ENCODE measurements at places on chromosomes 16 and 17.
A peak's percentile ranks its signal among the peaks of the same experiment; 100 is the strongest.

- no peak for DNase-seq
These were observed 147.0 kb upstream of the TNRC6C start for GRCh38 chr17:77811521-77811920.

DNA sequence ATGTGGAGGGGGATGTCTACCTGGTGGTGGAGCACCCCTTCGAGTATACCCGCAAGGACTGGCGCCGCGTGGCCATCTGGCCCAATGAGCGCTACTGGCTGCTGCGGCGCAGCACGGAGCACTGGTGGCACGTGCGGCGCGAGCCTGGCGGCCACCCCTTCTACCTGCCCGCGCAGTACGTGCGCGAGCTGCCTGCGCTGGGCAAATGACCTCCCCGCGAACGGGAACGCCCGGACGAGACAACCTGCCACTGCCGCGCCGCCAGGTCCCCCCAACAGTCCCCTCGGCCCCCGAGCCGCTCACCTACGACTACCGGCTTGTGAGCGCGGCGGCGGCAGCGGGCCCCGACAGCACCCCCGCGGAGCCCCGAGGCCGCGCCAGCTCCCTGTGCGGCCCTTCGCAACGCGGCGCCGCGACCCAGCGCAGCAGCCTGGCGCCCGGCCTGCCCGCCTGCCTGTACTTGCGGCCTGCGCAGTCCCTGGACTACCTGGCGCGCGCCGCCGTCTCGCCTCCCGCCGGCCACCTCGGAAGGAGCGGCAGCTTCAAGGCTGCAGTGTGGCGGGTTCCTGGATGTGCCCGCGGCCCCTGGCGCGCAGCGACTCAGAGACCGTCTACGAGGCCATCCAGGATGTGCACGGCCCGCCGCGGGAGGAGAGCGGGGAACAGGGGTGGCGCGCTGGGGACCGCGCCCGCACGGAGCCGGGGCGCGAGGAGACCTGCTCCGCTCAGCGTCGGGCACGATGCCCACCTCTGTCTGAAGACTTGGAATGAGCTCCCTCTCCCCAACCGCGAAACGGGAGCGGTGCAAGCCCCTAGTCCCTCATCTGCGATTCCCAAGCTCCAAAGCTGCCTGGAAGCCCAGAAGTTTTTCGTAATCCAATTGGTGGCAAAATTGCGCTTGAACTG lies 48.7 kb upstream of the AMZ2 start:
- DNase-seq, result no peak

GRCh38 chr16:180681-181564 lies 664 bp downstream of the HBQ1 start:
- peak; percentile 69 for DNase-seq

- no peak for DNase-seq
These were observed 290.0 kb upstream of the SOX9 start for GRCh38 chr17:71830866-71831265.

GRCh38 chr16:18788828-18789514 lies 1.2 kb downstream of the RPS15A start:
- no peak for DNase-seq

- no peak for DNase-seq
These were observed 973.0 kb downstream of the KCNJ2 start for GRCh38 chr17:71142333-71142732.

DNA sequence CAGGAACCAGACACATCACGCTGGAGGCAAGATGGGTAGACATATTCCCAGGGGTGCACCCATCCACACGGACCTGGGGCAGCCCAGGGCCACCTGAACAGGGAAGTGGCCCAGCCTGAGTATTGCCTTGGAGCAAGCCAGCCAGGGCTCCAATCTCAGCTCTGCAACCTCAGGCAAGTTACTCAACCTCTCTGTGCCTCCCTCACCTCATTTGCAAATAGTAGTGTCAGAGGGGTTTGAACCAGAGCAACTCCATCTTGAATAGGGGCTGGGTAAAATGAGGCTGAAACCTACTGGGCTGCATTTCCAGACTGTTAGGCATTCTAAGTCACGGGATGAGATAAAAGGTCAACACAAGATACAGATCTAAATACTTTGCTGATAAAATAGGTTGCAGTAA lies 35.1 kb upstream of the SNN start:
- DNase-seq, result no peak

DNA sequence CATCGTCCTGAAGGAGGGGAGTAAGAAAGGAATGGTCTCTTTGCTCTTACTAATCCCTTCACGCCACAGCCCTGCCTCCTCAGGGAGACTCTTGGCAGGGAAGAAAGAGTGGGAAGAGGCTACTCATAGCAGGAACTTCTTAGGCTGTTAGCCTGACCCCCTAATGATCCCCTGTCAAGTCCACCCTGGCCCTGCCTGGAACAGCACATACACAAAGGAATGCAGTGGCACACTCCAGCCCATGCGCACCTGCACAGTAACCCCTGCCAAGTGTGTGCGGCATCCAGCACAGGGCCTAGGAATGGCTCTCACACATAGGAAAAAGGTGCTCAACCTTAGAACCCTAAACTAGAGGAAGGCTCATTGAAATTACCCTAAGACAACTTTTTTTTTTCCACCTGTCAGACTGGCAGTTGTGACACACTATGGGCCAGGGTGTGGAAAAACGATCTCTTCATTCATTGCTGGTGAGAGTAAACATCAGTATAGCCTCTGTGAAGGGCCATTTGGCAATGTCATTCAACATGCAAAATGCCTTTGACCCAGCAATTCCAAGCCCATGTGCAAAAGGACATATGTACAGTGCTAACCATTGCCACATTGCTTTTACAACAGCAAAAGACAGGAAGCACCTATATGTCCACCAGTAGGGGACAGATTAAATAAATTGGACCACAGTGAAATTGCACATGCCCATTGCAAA lies 50.1 kb downstream of the PIMREG start:
- no peak for DNase-seq

DNA sequence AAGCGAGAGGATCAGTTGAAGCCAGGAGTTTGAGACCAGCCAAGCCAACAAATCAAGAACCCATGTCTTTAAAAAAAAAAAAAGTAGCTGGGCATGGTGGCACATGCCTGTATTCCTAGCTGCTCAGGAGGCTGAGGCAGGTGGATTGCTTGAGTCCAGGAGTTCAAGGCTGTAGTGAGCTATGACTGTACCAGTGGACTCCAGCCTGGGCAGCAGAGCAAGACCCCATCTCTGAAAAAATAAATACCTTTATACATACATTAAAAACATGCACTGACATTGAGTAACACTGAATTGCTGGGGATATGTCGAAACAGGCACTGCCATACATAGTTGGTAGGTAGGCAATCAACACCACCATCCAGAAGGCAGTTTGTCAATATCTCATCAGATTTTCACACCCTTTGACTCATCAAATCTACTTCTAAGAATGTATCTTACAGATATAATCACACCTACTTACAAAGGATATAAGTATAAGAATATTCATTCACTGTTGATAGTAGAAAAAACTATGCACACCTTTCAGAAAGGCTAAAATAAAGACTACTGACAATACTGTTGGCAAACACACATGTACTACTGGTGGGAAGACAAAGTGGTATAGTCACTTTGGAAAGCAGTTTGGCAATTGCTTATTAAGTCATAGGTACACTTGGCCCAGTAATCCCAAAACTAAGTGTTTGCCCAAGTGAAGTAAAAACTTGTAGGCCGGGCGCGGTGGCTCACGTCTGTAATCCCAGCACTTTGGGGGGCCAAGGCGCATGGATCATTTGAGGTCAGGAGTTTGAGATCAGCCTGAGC lies 6.4 kb upstream of the CEP20 start:
- DNase-seq, result no peak

DNA sequence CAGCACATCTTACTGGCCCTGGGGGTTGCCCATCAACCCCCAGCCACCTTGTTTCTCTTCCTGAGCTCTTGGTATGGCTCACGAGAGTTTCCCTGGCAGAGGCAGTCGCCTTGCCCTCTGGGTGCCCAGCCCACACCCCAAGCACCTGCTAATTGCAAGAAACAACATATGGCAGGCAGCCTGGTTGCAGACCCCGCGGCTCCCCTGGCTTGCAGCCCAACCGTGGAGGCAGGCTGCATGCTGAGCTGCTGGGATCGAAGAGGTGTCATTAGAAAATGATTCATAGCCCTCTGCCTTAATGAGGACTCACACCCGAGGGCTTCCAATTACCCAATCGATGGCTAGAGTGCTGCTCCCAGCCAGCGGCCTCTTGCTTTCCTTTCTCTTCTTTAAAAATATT lies 115.7 kb downstream of the TMEM114 start:
- no peak for DNase-seq

DNA sequence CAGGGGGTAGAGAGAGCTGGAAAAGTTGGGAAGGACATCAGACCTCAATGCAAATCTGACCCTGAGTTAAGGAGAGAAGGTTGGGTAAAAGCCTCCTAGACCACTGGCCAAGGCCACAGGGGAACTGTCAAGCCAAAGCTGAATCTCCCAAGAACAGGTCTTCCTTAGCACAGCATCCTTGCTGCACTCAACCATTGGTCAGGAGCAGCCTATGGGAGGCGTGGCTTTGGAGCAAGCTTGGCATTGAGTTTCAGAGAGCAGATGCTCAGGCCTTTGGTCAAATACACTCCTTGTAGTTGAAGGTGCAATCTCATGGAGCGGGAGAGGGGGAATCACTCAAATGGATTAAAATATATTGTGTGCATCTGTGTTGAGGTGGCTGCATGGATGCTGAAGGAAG lies 21.8 kb downstream of the SOX9 start:
- no peak for DNase-seq

GRCh38 chr16:15610369-15610871 lies 32.5 kb downstream of the MARF1 start:
- no peak for DNase-seq

GRCh38 chr16:56370185-56370874 lies 55.0 kb downstream of the AMFR start:
- no peak for DNase-seq

DNA sequence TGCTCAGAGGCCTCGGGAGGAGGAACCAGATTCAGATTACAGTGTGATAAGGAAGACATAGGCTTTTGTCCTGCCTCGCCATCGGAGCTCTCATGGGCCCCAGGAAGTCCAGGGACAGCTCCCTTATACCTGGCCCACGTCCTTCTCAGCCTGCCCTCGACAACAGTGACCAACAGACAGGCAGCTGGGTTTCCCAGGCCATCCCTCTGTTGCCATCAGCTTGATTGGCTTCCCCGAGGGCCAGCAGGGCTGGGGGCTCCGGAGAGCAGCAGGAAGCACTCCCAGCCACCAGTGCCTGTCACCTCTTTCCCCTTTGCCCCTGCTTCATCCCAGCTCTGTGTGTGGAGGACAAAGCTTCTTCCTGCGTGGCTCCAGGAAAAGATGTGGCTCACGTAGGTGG lies 17.6 kb downstream of the CD300A start:
- DNase-seq, result no peak

DNA sequence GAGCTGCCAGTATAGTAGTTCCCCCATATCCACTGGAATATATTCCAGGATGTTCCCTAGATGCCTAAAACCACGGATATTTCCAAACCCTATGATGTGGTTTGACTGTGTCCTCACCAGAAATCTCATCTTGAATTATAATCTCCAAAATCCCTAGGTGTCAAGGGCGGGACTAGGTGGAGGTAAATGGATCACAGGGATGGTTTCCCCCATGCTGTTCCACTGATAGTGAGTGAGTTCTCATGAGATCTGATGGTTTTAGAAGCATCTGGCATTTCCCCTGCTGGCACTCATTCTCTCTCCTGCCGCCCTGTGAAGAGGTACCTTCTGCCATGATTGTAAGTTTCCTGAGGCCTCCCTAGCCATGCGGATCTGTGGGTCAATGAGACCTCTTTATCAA lies 168.6 kb downstream of the MAF start:
- DNase-seq, result no peak

- DNase-seq, result no peak
These were observed 8.8 kb downstream of the HS3ST4 start for GRCh38 chr16:25700547-25700946.

DNA sequence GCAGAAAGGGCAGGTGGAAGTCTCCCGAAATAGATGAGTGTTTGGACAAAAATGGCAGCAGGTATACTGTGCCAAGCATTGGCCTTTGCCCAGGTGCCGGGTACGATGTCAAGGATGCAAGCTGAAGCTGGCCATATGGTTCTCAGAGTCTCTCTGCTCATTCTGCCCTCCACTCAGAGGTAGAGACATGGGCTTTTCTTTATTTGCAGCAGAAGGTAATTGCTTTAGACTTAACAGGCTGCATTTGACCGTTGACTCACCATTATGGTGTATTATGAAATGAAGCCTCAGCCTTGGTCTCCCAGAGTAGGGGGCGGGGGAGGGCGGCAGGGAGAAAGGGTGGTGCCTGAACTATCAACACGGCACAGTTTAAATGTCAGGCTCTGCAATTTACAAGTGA lies 969.1 kb upstream of the EEF2KMT start:
- DNase-seq, result no peak

- no peak for DNase-seq
These were observed 57.6 kb downstream of the ABCA8 start for GRCh38 chr17:68897557-68897956.

GRCh38 chr17:37605813-37606505 lies 3.3 kb downstream of the SYNRG start:
- no peak for DNase-seq

DNA sequence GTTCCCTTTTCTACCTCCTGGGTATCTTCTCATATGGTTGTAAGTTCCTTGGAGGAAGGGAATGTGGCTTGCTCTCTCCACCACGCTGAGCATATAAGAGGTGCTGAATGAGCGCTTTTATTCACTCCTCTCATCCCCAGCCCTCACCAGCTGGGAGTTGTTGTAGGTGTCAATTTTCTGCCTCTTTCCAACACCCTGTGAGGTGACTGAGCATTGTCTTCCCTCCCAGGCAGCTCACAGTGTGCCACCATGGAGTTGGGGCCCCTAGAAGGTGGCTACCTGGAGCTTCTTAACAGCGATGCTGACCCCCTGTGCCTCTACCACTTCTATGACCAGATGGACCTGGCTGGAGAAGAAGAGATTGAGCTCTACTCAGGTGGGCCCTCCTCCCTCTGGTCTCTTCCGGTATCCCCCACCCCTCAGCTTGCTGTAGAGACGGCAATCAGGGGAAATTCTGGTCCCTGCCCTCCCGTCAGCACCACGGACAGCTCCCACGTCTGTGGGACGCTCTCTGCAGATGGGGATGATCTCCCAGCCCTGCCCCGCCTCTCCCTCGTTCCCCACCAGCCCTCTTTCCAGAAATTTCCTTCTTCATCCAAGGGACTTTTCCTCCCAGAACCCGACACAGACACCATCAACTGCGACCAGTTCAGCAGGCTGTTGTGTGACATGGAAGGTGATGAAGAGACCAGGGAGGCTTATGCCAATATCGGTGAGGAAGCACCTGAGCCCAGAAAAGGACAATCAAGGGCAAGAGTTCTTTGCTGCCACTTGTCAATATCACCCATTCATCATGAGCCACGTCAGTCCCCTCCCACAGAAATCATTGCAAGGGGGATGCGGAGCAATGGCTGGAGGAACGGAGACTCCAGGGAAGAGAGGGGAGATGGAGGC lies 18.3 kb downstream of the CIITA start:
- no peak for DNase-seq

DNA sequence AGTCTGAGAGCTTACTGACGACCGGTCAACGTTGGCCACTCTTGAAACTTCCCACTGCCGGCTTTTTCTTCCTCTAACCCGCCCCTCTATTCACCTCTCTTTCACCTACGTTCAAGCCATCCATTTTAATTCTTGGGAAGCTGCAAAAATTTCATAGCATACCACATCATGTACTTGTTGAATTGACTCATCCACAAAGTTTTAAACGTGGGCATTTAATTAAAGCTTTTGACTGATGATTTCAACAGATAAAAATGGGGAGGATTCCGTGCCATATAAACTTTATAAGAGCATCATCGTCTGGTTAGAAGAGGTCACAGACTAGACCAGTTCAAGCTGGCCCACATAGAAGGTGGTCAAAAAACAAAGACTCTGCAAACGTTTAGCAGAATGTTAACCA lies 22.5 kb downstream of the VPS53 start:
- no peak for DNase-seq

All from activated CD8-positive, alpha-beta memory T cell treated with anti-CD3 and anti-CD28 coated beads for 4 hours (primary cell).